Astrocyte of the spinal cord (primary cell): ENCODE measurements at places on chromosomes 2 and 18.
A peak's percentile ranks its signal among the peaks of the same experiment; 100 is the strongest.

- no peak for DNase-seq
Measured at GRCh38 chr2:192412394-192412793, 217.7 kb upstream of the TMEFF2 start.

- DNase-seq: no peak
Measured at GRCh38 chr2:218476676-218477075, 57.8 kb downstream of the VIL1 start.

GRCh38 chr18:25074925-25075324, 277.0 kb downstream of the ZNF521 start:
- DNase-seq: no peak

DNA sequence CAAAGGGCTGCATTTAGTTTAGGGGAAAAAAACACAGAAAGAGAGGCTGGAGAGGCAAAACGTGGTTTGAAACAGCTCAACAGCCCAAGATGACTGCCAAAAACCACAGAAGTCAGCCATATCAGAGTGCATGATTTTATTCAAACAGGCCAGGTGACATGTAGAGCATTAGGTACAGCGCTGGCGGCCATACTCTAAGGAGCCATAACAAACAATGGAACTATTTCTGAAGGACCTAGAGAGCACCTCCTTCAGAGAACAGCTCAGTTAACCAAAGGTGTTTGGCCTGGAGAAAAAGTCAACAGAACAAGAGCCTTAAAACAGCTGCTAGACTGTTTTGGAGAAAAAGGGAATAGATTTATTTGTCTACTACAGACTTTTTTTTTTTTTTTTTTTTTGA, 2.6 kb downstream of the THADA start:
- DNase-seq: no peak

DNA sequence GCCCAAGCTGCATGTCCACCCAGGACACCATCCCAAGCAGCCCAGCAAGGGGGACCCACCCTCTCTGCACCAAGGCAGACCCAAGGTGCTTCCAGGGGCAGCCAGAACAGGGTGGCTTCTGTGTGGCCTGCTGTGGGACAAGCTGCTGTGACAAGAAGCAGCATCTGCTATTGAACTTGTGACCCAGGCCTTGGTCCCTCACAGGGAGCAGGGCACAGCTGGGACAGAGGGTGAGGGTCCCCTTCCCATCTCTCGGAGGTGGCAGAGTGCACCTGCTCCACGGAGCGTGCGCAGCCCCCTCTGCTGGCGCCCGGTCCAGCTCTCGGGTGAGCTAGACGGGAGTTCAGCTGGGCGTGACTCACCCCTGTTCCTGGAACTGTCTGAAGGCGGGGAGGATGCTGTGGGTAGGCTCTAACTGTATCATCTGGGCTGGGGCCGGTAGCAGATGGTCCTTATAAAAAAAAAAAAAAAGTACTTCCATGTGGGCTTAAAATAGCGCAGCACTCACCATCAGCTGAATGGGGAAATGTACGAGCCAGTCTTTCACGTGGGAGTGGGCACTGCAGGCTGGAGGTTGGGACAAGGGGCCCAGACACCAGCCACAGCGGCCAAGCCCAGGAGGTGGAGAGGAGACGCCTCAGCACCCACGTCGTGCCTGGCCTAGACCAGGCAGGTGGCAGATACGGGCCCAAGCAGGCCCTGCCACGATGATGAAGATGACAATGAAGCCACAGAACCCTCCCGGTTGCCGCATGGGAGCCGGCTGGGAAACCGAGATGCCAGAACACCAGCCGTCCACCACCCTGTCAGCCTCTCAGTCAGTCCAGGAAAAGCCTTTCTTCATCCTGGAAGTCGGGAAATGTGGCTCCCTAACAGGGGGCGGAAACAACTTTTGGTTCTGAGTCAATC, 136.8 kb upstream of the ID2 start:
- DNase-seq: peak; percentile 83

- no peak for DNase-seq
Measured at GRCh38 chr2:128219891-128220290, 98.8 kb downstream of the HS6ST1 start.

DNA sequence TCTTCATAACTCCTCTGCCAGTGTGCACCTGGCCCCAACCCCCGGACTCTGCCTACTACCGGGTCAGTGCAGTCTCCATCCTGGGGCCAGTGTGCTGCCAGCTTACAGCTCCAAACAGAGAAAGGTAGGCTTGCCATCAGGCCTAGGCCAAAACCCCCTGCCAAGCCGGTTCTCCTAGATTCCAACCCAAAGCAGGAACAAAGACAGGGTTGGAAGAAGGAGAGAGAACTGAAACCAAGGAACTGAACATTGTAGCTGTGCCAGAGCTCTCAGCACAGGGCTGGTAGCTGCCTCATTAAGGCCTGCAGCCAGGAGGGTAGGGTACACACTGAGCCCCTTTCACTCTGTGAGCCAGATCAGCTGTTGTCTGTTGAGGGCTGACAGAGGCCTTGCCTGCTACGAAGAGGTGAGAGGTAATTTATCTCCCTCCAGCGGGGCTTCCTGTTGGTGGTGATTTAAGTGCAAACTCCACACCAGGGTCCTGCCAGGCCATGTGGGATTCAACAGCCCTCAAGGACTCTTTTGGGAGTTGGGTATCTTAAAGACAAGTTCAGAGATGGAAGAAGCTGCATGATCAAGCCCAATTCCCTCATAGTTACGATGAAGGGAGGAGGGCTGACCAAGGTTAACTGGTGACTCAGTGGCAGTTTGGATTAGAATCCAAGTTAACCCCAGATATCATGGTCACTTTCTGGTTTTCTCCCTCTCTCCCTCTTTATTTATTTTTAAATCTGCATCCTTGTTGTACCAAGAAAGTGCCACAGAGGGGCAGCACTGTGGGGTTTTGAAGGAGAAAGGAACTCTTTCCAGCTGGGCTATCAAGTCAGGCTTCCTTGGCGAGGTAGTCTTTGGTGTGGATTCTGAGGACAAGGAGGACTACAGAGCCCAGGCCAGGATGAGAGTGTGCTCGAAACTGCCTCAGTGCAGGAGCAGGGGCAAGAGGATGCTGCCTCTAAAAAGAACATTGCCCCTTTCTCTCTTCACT, 48.1 kb downstream of the CYRIA start:
- DNase-seq: peak; percentile 62

- DNase-seq: no peak
Measured at GRCh38 chr2:228140934-228141528, 40.5 kb downstream of the SPHKAP start.

DNA sequence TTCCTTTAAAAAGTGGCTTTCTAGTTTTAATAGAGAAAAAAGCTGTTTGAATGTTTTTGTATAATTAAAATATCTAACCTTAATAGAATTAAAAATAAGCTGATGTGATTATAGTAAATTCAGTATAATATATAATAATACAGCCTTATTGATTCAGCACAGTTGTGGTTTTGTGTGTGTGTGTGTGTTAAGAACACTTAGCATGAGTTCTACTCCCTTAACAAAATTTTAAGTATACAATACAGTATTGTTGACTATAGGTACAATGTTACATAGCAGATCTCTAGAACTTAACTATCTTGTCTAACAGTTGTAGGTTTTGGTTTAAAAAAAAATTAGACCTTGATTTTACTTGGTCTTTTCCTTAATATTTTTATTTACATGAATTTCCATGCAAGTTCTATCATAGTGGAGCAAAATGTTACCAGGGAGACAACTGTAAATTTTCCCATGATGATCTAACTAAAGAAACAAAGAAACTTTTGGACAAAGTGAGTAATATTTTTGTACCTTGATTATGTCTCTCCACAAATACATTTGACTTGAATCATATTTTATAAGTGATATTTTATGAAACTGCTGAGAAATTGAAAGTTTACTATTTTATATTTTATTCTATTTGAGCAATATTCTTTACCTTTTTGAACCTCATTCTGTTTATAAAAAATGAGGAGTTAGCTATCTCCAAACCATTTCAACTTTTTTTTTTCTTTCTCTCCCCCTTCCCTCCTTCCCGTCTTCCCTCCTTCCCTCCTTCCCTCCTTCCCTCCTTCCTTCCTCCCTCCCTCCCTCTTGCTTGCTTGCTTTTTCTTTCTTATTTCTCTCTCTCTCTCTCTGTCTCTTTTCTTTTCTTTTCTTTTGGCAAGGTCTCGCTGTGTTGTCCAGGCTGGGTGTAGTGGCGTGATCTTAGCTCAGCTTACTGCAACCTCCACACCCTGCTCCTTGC, 46.3 kb downstream of the ZC3H6 start:
- DNase-seq: peak; percentile 59

DNA sequence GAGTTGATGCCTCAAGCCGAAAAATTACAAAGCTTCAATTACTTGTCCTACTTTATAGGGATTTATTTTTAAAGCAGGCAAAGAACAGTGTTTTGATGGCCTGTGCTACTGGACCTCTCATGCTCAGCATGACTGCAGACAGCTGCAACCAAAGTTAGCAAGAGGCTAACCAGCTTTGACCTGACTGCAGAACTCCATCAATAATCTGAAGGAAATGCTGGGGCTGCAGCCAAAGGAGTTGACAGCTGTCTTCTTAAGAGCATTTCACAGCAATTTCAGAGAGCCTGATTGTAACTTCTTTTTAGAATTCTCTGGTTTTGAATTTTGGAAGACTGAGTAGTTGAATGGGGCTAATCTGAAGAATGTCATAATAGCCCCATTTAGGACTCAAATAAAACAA, 46.5 kb upstream of the SESTD1 start:
- DNase-seq: peak; percentile 60
